ENCODE measurements at places on chromosomes 12 and 14.

- DNase-seq: no peak
Measured at GRCh38 chr12:112149596-112149995, 24.2 kb downstream of the TRAFD1 start.

DNA sequence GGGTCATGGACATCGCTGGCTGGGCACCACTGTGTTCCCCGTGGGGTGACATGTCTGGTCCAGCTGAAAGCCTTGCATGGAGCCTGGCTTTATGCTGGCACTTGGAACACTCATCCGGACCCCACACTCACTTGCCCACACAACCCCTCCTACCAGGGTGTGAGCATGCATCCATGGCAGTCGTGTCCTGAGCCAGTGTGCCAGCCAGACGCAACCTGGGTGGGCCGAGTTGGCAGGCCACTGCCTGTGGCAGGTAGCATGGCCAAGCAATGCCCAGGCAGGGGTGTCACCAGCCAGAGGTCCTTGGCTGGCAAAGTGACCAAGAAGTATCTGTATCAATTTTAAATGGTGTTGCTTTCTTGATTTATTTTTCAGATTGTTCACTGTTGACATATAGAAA, 141.7 kb downstream of the CCDC59 start:
- DNase-seq: no peak

DNA sequence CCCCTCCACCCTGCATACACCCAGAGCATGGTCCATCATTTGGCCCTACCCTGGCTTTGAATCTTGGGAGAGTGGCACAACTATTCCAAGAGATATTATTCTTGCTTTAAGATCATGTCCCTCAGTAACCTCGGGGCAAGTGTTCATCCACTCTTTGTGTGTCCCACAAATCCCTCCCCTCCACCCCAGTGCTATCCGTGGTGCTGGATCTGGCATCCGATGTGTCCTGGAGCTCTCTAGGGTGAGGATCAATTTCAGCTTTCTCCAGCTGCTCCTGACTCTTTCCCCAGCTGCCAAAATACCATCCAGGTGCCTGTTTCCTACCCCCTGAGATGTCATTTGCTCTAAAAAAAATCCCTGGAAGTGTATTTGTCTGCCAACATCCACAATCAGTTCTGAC, 64.8 kb upstream of the CMKLR1 start:
- no peak for DNase-seq

GRCh38 chr12:117100251-117100650, 1.0 kb upstream of the TESC start:
- no peak for DNase-seq

- DNase-seq: no peak
Measured at GRCh38 chr14:71235875-71236274, 328.6 kb downstream of the PCNX1 start.

DNA sequence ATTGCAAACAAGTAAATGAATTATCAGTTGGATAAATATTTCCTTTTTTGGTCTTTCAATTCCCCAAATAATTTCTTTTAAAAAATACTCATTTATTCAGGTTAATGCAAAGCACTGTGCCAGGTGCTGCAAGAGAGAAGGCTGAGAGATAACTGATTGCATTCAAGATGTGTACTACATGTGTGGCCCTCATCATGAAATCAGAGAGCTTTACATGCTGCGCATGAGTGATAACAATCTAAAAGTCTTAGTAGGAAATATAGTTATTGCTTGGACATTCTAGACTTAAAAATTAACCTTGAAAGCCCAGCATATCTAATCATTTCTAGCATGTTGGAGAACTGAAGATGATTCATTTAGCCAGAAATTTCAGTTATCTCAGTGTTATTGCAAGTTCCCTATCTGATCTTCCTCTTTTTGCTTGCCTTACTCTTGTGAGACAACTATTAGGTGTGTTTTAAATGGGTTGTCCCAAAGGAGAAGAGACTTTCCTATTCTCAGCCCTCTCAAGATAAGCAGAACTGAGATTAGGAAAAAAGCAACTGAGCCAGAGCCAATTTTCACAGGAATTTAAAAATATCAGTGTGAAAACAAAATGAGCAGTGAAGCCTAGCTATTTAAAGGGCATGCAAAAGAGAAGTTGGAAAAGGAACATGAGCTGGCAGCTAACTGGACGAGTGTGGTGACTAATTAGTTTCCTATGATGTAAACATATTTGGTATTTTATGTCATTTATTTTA, 60.9 kb downstream of the PLEKHA5 start:
- no peak for DNase-seq

- peak; percentile 26 for DNase-seq
Measured at GRCh38 chr12:16012117-16012516, 101.0 kb downstream of the DERA start.

GRCh38 chr12:128549601-128550218, 274.0 kb downstream of the SLC15A4 start:
- no peak for DNase-seq

DNA sequence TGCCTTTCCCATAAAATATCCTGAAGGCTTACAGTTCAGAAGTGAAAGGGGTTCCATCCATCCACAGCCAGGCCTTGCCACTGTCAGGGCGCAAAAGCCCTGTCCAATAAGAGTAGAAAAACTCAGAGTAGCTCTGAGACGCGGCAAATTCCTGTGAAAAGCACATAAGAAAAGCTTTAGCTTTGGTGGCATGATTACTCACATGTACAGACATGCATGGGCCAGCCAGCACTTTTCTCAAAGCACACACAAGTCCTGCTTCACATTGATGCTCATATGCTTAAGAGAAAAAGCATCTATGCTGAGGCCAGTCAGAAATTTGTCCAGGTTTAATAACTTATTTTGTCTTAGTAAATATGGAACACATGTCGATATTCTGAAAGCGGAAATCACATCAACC, 25.5 kb downstream of the CLEC1A start:
- DNase-seq: no peak

GRCh38 chr12:62787023-62787422, 147.9 kb downstream of the PPM1H start:
- DNase-seq: no peak

DNA sequence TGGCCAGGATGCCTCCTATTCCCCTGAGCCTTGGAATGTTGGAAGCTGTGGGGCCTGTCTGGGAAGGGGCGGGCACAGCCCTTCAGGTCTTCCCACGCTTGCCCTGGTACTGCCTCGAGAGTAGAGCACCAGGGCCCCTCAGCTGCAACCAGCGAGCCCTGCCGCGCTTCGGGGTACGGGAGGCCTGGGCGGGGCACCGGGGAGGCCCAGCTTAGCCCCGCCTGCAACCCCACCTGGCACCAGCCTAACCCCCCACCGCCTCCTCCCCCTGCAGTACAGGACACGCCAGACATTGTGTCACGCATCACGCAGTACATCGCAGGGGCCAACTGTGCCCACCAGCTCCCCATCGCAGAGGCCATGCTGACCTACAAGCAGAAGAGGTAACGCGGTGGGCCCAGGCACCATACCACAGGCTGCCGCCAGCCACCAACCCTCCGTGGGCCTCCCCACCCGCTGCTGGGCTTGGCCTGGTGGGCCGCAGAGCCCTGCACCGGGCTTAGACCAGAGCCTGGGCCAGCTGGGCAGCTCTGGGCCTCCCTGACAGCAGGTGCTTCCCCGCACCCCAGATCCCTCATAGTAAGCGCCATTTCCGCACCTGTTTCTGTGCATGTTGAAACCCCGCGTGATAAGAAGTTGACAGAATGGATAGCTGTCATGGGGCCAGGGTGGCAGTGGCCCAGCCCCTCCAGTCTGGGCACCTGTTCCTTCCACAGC, 13.6 kb upstream of the TEX22 start:
- DNase-seq: no peak

DNA sequence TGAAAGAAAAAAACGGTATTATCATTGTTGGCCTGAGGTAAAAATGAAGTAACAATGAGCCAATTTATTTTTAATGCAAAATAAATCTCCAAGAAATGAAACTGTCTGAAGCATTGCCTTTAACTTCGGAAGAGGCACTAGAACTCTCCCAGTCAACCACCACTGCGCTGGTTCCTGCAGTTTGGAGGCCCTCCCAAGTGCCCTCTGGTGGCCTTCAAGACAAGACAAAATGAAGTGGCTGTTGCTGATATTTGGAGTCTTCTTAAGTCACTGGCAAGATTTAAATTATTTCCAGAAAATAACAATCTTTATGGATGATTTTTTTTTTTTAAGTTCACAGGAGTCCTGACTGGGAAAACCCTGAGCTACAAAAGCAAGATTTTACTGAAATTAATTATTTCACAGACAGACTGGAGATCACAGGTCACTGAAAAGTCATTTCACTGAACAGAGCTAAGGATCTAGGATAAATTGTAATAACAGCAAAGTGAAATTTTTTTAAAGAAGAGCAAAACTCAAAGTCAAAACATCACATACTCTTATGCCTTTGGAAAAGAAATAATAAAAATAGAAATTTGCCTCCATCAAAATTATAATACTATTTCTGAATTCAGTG, 58.2 kb downstream of the DICER1 start:
- DNase-seq: peak; percentile 67

GRCh38 chr14:32298346-32298745, 30.8 kb upstream of the AKAP6 start:
- no peak for DNase-seq

- DNase-seq: no peak
Measured at GRCh38 chr14:95490138-95490509, 26.3 kb downstream of the SYNE3 start.

- DNase-seq: no peak
Measured at GRCh38 chr14:32662211-32662610, 276.5 kb upstream of the NPAS3 start.

- no peak for DNase-seq
Measured at GRCh38 chr14:92650581-92651105, 97.8 kb downstream of the LGMN start.

GRCh38 chr12:1593174-1594005, 991 bp downstream of the FBXL14 start:
- DNase-seq: peak; percentile 81

GRCh38 chr14:72332871-72333270, 400.6 kb downstream of the RGS6 start:
- DNase-seq: no peak

DNA sequence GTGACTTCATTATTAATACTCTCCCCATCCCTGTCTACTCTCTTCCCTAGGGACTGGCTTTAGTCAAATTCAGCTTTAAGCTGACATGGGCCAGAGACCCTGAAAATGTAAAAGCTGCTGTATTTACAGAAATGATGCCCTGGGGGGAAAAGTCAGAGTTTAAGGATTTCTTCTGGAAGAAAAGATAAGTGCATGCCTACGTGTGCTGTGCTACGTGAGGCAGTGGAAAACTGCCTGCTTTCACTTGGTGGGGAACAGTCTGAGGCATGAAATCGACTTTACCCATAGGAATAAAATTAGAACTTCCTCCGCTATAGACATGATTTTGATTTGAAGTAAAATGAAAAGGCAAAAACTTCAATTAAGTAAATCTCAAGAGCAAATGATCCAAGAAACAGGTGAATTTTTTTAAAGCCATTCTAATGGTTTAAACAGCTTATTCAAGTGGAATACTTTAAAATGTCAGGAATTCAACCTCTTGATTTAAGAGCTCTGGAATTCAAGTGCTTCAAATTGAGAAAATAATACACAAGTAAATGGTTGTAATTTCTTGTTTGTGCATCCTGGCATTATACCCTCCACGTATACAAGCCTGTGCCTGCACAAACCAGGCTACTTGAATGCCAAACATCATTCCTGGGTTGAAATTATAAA, 168.5 kb downstream of the FOXN3 start:
- no peak for DNase-seq

DNA sequence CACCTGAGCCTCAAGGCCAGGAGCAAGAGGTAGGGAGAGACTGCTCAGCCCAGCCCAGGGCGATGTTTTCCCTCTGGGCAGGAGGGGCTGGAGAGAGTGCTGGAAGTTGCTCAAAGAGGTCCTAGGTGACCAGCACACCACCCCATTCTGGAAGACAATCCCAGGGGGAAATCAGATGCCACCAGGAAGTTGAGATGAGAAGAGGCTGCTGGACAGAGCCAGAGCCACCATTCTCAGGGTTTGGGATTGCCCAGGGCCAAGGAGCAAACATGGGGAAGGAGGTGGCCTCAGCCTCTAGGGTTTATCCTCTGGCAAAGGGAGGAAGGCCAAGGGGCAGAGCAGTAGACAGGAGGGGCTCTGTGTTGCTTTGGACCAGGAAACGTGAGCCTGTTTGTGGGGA, 11.6 kb downstream of the CCDC85C start:
- no peak for DNase-seq

DNA sequence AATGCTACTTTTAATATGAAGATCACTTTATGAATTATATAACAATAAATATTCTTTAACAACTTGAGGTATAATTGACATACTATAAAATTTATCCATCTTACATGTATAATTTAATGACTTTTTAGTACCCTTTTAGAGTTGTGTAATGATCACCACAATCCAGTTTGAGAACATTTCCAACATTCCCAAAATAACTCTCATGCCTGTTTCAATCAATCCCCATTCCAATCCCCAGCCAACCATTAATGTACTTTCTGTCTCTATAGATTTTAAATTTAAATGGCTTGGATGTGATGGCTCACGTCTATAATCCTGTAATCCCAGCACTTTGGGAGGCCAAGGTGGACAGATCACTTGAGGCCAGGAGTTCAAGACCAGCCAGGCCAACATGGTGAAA, 23.5 kb upstream of the FRMD6 start:
- DNase-seq: no peak

DNA sequence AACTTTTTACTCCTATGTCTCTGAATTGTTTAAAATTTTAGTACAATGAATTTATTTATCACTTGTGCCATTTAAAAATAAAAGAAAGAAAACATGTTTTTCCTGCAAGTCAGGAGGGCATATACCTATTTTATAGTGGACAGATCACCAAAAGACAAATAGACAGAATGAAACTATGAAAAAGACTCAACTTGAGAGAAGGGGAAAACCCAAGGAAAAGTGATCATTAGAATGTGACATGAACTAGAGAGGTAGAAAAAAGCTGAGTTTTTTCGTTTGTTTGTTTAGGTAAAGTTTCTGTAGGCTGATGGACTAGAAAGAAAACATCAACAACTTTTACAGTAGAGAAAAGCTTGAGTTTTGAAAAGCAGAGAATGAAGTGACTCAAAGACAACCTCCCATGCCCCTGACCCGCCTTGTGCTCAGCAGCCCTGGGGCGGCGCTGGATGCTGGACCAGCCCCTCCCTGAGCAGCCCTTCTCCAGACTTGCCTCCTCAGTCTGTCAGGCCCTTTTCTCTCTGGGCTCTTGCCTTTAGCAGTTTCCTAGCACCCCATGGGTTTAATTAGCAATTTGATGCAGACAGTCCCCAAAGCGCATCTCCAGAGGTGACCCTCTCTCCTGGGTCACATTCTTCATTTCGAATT, 95.1 kb upstream of the ARID2 start:
- no peak for DNase-seq

GRCh38 chr12:32170437-32170998, 63.9 kb downstream of the BICD1 start:
- no peak for DNase-seq
